ENCODE measurements at places on chromosomes 5 and 9.

DNA sequence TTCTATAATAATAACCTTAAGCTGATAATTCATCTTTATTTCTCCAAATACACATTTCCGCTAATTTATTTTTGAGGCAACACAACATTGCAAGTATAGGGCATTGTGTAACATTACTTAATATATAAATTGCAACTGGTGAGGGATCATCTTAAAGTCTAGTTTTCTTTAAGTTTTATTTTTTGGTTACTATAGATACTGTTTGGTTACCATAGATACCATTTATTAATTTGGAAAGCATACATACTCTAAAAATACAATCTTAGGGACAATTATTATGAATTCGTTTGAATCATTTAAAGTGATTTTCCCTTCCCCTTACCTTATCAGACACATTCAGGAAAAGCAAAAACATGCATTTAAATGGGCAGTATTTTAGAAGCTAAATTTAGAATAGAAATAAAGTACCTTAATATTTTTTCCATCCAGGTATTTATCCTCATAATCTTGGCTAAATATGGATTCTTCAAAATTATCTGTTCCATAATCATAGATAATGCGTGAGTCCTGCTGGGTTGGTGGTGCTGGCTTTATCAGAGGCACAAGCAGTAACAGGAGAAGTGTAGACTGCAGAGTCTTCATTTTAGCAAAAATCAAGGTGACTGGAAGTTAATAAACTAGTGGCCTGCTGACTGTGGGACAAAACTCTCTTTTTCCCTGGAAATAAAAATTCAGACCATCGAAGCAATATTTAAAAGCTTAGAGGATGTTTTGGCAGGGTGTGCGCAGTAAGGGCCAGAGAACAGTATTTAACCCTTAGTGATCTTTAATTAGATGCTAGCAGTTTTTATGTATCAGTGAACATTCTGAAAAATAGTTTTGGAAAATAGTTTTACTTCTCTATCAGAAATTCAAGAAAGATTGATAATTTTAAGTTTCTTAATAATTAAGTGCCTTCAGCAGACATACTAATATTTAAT, 1.3 kb downstream of the OGN start:
- DNase-seq = no peak

- DNase-seq = no peak
Observed at GRCh38 chr9:134880484-134881312, at the start of gene FCN2. TSS of gene FCN2 (plus strand) at chr9:134880810. CDS start at chr9:134880822, 12 bp downstream.

- DNase-seq = no peak
Observed at GRCh38 chr9:73137914-73138313, 13.8 kb upstream of the ANXA1 start.

GRCh38 chr9:16145196-16145950, 592.5 kb downstream of the CCDC171 start:
- DNase-seq = no peak

DNA sequence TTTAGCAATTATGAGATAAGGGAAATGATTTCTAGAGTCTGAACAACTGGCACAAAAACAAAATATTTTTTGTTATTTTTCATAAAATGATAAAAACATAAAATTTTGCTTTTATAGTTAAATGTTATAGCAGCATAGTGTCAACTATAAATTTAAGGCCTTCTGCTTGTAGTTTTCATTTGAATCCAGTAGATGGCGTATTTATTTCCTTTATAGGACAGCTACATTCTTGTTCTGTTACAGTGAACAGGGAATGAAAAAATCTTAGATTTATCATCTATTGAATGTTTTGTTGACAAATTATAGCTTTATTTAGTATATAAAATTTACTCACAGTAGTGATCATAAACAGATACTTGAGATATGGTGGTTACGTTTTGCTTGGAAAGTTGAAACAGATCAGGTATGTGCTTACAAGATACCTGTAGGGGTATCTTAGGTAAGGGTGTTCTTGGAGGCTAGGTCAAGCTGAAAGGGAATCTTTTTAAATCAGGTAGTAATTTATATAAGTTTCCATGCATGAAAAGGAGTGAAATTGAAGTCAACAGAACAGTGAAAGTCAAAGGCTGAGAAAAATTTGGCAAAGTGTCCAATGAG, 239.3 kb upstream of the GRIN3A start:
- no peak for DNase-seq

GRCh38 chr9:85178474-85178873, 508.9 kb downstream of the NTRK2 start:
- no peak for DNase-seq

DNA sequence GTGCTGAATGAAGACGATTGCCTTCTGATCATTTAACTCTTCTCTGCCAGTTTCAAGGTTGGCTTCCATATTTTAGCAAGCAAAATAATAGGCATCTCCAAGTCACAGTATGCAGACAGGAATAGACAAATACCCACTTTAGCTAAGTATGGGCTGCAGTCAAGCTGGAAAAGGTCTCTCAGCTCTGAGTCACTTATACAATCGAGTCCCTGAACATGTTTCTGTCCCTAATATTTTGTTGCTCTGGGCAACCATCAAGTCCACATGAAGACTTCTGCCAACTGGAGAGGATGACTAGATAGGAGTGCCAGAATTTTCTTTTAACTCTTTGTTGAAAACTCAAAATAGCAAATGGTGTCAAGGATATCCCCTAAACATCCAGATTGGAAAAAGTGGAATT, 575.3 kb downstream of the RAB3C start:
- DNase-seq = no peak

DNA sequence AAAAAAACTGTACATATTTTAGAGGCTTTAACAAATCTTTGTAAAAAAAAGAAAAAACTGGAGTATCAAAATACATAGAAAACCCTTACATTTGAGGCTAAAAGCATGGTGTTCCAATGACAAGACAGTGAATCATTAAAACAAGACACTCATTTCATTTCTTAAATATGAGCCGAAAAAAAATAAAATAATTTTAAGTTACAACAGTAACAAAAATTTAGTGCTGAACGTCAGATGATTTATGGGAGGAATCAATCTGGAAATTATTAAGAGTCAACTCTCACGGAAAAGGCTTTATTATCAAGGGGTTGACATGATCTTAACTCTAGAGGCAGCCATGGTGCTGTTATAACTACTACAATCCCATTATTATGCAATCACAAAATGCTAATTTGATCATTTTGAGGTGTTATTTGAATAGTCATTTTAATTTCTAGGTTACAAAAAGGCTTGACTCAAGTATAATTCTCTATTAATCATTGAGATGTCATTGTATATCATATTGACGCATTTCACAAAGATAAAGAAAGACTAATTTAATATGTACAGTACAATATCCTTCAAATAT, 51.9 kb downstream of the MAPKAP1 start:
- DNase-seq = no peak

DNA sequence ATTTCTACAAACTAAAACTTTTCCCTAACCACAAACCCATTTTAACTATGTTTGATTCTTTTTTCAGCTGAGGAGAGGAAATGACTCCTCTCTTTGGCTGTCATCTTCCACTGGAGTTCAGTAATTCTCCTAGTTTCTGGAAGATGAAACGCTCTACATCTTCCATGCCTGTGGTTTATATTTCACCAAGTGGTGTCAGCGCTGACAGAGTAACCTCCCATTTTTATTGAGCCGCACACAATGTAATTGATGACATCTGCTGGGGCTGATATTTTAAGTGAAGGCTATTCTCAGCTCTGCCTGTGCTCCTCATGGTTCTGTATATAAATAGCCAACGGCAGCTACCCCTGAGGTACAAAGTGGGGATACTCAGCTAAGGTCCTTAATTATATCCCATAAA, 234.6 kb downstream of the SPOCK1 start:
- no peak for DNase-seq

Measured in NCI-H2107 (cell line).